ENCODE measurements at places on chromosomes 1 and 21. TPM values are rescaled to one million over a fixed set of nuclear protein-coding genes. Genes with fewer than 3 reads are reported as not detected.

CD1D gene
- not detected for total RNA-seq

DNA sequence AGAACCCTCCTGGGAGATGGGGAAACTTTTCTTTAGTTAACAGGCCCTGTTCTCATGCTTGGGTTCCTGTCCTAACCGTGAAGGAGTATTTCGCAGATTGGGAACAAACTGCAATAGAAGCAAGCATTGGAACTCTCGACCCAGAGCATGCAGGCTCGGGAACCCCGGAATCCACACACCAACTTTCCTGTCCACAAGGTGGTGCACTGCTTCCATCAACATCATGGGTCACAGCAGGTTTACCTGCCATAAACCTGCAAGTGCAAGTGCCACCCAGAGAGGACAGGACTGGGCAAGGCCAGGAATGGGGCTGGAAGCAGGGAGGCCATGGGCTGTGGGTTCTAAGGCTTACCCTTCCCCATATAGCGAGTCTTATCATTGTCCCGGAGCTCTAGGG is 6.9 kb downstream of the ENO1 start:
- DNase-seq = no peak

TTC34 gene
- 0.13 TPM for total RNA-seq

GPR3 gene
- 2.1 TPM for total RNA-seq

GRCh38 chr1:10530756-10531495 is 56.2 kb downstream of the PEX14 start:
- DNase-seq = no peak

DNA sequence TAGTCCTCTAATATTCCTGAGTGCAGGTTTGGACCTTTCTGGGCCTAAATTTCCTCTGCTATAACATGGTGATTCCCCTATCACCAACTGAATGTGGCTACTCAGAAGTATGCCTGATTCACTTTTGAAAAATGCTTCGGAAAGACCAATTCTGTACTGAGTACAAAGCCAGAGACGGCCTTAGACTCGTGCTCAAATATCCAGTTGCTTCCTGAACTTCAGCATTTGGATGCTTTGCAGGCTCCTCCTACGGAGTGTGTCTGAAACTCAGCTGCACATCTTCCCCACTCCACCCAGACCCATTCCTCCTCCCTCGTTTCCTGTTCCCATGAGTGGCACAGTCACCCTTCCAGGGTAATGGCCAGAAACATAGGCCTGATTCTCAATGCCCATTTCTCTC is 98.4 kb upstream of the GADD45A start:
- peak; percentile 75 for DNase-seq

- DNase-seq = no peak
These were observed 46.0 kb downstream of the ALG6 start for GRCh38 chr1:63413394-63413793.

TMEM125 gene
- not detected for total RNA-seq
